ENCODE measurements at places on chromosomes 1 and 21.

GRCh38 chr1:48080331-48081255, 83.4 kb upstream of the TRABD2B start:
- DNase-seq: no peak

DNA sequence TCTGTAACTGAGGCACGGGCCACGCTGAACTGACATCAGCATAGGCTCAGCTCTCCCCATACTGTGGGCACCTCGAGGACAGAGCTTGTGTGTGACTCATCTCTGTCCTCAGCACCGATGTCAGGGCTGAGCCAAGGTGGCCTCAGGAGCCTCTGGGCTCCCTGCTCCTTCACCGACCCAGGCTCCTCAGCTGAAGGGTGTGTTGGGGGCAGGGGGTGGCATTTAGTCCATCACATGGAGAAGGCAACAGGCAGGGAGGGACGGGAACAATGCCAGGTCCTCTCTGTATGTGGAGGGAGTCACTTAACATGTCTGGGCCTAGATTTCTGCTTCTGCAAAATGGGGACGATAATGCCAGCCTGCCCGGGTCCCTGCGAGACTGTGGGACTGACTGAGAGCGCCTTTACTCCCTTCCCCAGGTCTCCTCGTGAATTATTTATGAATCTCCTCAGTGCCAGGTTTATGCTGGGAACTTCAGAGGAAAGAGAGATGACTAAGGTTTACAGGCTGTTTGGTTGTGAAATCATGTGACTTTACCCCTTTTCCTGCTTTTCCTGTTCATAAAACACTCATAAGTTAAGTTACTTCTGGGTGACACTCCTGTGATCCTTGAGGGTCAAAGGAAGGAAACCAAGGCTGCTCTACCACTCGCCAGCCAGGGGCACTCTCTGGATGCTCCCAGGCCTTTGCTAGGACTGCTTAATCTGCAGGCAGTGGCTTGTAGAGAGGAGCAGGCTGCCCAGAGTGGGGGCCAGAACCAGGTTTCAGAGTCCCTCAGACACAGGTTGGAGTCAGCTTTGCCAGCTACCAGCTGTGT, 16.2 kb downstream of the TTC39A start:
- no peak for DNase-seq

- DNase-seq: no peak
Observed at GRCh38 chr1:172670791-172671190, 11.9 kb downstream of the FASLG start.

GRCh38 chr1:113669988-113670387, 89.3 kb downstream of the PHTF1 start:
- DNase-seq: no peak

DNA sequence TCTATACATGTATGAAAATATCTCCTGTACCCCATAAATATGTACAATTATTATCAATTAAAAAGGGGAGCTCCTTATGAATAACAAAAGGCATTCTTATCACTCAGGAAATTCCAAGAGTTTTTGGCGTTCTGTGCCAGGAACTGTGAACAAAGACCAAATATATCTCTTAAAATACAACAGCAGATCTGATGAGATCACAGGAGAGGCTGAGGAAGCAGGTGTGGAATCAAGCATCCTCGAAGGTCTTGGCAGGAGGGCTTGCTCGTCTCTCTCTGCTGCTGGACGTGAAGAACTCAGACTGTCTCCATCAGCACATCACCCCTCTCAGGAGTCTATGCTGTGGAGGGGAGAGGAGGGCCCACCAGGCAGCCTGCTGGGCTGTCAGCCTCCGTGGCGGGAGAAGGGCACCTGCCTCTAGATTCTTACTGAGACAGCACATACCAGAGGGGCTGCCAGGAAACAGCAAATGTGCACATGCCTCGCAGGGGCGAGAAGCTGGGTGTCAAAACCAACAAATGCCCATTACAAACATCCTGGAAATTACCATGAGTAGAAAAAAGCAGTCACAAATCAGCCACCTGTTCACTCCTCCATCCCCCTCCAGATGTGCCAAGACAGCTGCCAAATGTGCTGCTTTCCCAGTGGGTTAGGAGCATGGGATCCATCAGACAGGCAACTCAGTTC, 30.8 kb upstream of the FAM89A start:
- no peak for DNase-seq

Measured in activated CD4-positive, alpha-beta T cell treated with anti-CD3 and anti-CD28 coated beads, Interleukin-2, amount 50 U/mL, for 1 hour (primary cell).